ENCODE measurements at places on chromosomes 7 and 10.

GRCh38 chr7:99210265-99210970, 2.5 kb upstream of the KPNA7 start:
- no peak for DNase-seq

DNA sequence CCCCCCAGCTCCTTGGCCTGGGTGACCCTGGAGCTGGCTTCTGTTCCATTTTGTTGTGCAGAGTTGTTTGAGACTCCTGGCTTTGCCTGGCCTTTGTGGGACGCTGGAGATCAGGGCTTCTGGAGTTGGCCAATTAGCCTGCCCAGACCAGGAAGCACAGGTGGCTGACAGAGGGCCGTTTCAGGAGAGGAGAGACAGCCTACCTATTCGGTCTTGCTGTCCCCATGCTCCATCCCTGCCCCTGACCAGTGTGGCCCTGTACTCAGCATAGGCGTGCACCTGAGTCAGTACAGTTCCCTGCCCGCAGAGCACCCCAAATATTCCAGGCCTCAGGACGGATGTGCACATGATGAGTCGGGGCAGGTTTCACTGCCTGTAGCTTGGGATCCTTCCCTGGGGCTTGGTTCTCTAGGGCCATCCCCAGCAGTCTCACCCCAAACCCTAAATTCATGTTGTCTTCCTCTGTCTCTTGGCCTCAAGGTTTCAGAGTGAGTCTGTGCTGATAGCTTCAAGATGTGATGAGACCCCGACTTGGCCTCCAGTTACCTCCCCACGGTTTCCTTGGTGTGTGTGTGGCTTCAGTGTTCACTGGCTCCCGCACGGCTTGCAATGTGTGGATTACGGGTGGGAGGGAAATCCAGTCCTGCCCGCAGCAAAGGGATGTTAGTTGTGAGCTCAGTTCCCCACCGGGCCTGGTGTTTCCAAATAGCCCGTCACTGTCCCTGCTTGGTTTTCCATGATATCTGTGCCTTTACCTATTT, 44.7 kb downstream of the HTRA1 start:
- DNase-seq: no peak

GRCh38 chr7:123432601-123433000, 101.8 kb downstream of the IQUB start:
- no peak for DNase-seq

- no peak for DNase-seq
Measured at GRCh38 chr10:43902842-43903241, 254.2 kb upstream of the ZNF32 start.

- no peak for DNase-seq
Measured at GRCh38 chr10:6769704-6770417, 189.8 kb upstream of the PRKCQ start.

DNA sequence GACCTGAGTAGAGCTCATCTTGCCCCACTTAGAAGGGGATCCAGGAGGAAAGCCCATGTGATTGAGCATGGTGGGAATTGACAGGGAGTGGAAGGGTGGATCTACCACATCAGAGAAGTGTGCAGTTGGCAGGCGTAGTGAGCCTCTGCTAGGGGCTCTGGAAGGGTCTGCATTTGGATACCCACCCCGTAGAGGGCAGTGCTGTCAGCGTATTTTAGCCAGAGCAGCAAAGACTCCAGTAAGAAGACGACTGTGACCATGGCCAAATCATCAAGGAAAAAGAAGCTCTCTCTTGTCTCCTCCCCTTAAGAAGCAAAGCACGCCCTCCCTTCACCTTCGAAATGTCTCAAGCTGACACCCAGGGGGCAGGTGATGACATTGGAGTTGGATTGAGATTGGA, 68.8 kb upstream of the INHBA start:
- DNase-seq: no peak

DNA sequence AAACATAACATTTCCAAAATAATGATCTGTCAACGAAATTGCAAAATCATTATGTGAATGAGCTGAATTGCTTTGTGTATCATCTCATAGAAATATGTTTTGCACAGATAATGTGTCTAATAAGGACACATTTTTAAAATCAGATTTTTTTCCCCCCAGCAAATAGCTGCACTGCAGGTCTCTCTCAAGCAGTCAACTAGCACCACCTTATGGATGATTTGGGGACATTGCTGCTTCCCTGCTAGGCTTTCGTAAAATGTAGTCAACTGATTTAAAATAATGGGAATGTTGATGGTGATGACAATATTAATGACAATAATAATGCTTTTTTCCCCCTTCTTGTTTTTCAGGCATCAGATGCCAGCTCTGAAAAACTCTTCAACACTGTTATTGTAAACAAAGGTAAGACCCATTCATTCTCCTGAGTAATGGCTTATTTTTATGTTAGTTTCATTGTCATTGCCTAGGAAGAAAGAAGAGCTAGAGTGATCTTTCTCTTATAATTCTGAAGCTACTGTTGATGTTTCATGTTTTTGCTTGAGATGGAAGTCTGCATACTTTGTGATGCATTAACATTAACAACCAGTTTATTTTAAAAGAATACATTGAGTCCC, 433.6 kb upstream of the GALNT17 start:
- peak; percentile 87 for DNase-seq

- no peak for DNase-seq
Measured at GRCh38 chr7:155788616-155789000, 23.7 kb downstream of the SHH start.

DNA sequence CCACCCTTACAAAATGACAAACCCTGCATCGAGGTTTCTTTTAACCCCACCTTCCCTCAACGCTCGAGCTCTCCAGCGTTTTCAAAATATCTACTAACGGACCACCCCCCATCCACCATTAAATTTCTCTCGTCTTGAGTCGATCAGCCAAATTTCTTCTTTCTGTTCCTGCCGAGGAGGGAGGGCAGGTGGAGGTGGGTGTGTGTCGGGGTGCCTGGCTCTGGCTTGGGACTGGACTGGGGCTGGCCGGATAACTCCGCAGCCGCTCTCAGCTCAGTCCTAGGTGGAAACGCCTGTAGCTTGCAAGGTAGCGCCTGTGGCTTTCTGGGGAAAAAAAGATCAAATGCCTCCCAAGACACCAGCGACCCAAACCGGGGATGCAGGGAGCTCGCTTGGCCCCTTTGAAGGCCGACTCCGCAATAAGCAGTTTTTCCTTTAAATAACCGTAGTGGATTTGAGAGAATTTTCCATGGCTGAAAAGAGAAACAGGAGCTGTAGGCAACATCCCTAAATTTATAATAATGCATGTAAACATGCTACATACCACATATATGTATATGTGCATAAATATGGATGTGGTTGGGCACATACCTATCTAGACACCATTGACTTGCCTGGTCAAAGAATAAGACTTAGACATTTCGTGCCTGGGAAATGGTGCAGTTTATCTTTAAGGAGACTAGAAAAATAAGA, 1.9 kb upstream of the TMEM178B start:
- DNase-seq: peak; percentile 85

DNA sequence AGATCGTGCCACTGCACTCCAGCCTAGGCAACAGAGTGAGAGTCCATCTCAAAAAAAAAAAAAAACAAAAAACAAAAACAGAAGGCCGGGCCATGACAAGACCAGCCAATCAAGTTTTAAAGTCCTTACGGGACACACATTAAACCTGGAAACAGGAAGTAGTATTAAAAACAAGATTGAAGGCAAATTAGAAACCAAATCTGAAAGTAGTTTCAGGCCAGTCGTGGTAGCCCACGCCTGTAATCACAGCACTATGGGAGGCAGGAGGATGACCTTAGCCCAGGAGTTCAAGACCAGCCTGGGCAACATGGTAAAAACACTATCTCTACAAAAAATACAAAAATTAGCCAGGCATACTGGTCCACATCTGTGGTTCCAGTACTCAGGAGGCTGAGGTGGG, 18.1 kb downstream of the PSAP start:
- no peak for DNase-seq

GRCh38 chr10:50410066-50410811, 158.9 kb upstream of the ASAH2 start:
- no peak for DNase-seq

DNA sequence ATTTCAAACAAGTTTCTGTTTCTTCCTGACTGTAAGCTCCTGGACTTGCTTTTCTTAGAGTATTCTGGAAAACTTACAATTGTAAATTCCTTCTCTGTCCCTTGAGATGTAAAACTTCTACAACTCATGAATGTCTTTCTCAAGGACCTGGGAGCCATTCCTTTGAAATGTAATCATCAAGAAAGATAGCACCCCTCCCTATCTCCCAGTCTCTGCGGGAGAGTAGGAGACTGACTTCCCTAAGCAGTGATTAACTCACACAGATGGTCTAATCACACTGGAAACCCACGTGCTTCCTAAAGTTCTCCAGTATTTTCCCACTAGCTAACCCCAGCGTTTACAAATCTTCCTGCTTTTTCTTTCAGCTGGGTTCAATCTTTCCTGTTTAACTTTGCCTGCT, 549.4 kb downstream of the SORCS1 start:
- no peak for DNase-seq

DNA sequence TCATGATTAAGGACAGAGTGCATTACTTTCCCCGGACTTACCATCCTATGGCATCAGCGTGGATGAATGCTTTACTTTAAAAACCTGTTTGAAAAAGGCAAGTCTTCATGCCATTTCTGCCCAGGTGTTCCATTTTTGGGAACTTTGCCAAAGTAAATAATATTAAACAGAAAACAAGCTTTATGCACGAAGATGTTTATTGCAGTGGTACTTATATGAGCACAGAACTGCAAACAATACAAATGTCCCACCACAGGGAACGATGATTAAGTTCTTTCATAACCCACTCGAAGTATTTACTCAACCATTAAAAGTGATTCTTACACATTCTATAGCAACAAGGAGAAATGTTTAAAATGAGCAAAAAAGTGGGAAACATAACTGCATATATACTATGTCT, 109.7 kb upstream of the GDF10 start:
- no peak for DNase-seq

GRCh38 chr7:111083413-111083812, 7.5 kb upstream of the LRRN3 start:
- no peak for DNase-seq

GRCh38 chr10:24467136-24467535, 256.6 kb downstream of the ARHGAP21 start:
- no peak for DNase-seq

DNA sequence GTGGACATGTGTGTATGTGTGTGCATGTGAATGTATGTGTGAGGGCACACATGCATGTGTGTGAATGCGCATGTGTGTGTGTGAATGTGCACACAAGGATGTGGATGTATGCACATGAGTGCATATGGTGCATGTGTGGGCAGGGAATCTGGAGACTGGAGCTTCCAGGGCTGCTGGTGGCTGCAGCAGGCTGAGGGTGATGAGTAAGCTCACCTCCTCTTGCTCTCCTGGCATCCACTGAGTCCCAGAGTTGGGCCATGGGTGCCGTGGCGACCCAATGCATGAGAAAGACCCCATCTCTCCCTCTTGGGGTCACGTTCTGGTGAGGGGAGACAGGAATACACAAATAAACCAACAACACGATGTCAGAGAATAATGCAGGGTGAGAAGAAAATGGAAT, 33.3 kb upstream of the COL13A1 start:
- DNase-seq: no peak

- DNase-seq: no peak
Measured at GRCh38 chr7:1090686-1091643, 3.1 kb downstream of the GPER1 start.

- no peak for DNase-seq
Measured at GRCh38 chr10:131020775-131021174, 290.7 kb downstream of the TCERG1L start.

DNA sequence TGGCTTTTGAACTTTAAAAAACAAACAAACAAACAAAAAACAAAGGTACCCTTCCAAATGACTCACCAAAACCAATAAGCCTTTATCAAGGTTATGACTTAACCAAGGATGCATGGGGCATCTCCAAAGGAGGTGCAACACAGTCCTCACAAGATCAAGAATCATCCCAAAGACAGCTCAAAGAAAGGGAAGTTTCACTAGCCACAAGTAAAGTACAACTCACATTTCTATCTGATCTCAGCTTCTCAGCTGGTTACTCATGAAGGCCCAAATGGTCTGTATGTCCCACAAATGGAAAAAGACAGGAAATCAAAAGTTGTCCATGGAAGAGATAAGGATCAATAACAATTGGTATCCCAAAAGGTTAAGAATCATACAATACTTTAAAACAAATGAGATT, 6.0 kb upstream of the MKLN1 start:
- no peak for DNase-seq

GRCh38 chr7:11707606-11708193, 124.3 kb downstream of the THSD7A start:
- no peak for DNase-seq

GRCh38 chr10:124287791-124288190, 130.9 kb downstream of the OAT start:
- no peak for DNase-seq

DNA sequence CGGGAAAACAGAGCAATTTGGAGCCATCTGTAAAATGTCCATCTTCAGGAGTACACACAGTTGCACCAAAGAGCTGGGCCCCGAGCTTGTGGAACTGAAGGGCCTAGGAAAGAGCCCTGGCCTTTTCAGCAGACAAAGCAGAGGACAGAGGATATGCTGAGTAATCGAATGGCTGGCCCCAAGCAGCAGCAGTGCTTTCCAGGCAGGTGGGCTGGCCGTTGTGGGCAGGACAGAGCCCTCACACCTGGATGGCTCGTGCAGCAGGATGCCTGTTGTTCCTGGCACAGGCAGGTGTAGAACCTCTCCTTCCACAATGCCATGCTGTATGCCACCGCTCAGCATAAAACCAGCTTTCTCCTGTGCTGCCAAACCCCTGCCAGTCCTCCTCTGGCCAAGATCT, 32.5 kb upstream of the TNS3 start:
- no peak for DNase-seq

Data from NCI-H1092 treated with DMSO at 0.1 percent for 48 hours (cell line).